ENCODE measurements at places on chromosomes 4 and X.

- DNase-seq = no peak
Observed at GRCh38 chr4:134024251-134024650, 177.3 kb downstream of the PABPC4L start.

GRCh38 chr4:41466249-41466648 lies 71.7 kb upstream of the LIMCH1 start:
- no peak for DNase-seq

- DNase-seq = no peak
Observed at GRCh38 chrX:33906971-33907370, 225.1 kb downstream of the FAM47A start.

GRCh38 chrX:1481636-1482529 lies 29.2 kb upstream of the ASMTL start:
- no peak for DNase-seq

DNA sequence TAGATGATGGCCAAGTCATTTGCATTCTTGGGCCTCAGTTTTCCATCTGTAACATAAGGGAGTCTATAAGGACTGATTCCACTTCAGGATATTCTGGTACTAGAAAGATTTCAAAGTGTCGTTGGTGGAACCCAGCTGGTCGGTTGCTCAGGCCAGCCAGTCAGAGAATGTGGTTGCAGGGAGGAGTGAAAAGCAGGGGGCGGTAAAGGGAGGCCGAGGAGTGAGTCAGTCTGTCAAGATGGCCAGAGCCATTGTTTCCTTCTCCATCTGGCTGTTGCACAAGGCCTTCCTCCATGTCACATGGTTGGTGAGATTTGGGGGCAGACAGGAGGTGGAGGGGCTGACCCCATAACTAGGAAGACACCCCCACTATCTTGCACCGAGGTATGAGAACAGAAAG lies 38.2 kb downstream of the STARD8 start:
- no peak for DNase-seq

DNA sequence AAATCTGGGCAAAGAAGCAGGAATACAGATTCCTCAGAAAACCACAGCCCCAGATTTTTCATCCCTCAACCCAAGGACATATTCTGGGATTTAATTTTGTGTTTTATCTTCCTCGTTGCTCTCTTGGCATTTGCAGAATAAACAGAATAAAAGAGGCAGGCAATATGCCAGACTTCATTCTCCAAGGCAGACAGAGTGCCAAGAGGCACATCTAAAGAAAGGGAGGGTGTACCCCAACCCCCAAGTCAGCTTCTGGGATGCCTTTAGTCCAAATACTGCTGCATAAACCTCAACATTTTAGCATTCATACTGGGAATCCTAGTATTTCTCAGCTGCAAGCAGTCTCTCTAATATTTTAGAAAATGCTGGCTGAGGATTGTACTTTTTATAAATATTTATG lies 629.2 kb downstream of the KLHL13 start:
- no peak for DNase-seq

GRCh38 chrX:147739196-147739595 lies 172.5 kb upstream of the FMR1 start:
- DNase-seq = no peak

- DNase-seq = no peak
Observed at GRCh38 chr4:41853973-41854372, 81.3 kb upstream of the TMEM33 start.

- DNase-seq = no peak
Observed at GRCh38 chr4:185672151-185672550, 136.8 kb upstream of the PDLIM3 start.

GRCh38 chrX:135168486-135168885 lies 2.7 kb downstream of the CT55 start:
- DNase-seq = no peak

DNA sequence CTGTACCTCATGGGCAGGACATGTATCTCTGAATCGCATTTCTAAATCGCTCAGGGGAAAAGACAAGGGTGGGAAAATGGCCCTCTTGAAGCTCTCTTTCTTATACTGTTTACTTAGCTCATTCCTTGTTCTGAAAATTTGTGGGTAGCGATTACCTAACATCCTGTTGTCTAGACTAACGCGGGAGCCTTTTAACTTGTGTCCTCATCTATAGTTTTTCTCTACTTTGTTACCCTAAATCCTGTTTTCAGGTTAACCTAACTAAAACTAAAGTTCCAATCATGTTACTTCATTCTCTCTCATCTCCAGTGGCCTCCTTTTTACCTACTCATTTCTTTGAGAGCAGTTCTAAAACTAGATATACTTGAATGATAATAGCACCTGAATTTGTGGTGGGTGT lies 45.0 kb downstream of the SNX25 start:
- no peak for DNase-seq

DNA sequence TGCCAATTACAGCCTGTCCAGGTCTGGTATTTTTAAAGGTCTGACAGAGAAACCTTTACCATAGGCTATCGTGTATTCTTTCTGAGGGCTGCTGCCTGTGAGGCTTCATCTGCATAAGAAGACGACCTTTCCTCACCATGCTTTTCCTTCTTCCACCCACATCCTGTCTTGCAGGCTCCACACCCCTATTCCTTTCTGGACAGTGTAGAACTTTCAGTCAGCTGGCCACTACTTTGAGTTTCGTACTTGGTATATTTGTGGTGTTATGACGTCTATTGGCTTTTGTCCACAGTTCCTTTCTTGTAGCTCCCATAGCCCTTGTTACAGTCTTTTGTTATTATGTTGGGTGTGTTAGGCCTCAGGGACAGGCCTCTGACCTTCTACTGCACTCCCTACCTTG lies 311.4 kb downstream of the RAPGEF2 start:
- DNase-seq = no peak

- no peak for DNase-seq
Observed at GRCh38 chr4:121479808-121480207, 99.0 kb upstream of the QRFPR start.

- DNase-seq = no peak
Observed at GRCh38 chr4:125123570-125124109, 191.1 kb upstream of the FAT4 start.

- no peak for DNase-seq
Observed at GRCh38 chr4:77777135-77777807, 41.9 kb downstream of the CNOT6L start.

- no peak for DNase-seq
Observed at GRCh38 chrX:103157496-103158316, 57.2 kb upstream of the BEX4 start.

GRCh38 chr4:127291316-127291715 lies 341.4 kb upstream of the INTU start:
- DNase-seq = no peak

DNA sequence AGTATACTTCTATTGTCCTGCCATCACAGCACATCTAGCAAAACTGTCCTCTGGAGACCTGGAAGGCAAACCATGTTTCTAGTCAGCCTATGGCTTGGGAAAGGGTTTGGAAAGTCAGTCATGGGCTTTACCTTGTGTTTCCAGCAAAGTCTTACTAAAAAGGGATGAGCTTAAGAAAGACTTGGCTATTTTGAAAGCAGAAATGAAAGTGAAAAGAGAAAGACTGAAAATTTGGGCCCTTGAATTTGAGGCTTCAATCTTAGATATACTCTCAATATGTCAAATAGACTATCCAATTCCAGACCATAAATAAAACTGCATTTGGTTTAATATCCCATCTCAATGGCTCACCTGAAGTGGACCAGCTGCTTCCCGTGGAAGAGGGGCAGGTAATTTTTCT lies 127.9 kb downstream of the ZNF330 start:
- no peak for DNase-seq

- DNase-seq = no peak
Observed at GRCh38 chr4:121148000-121148399, 16.1 kb downstream of the TNIP3 start.

- DNase-seq = no peak
Observed at GRCh38 chr4:89590128-89590527, 246.8 kb downstream of the SNCA start.

DNA sequence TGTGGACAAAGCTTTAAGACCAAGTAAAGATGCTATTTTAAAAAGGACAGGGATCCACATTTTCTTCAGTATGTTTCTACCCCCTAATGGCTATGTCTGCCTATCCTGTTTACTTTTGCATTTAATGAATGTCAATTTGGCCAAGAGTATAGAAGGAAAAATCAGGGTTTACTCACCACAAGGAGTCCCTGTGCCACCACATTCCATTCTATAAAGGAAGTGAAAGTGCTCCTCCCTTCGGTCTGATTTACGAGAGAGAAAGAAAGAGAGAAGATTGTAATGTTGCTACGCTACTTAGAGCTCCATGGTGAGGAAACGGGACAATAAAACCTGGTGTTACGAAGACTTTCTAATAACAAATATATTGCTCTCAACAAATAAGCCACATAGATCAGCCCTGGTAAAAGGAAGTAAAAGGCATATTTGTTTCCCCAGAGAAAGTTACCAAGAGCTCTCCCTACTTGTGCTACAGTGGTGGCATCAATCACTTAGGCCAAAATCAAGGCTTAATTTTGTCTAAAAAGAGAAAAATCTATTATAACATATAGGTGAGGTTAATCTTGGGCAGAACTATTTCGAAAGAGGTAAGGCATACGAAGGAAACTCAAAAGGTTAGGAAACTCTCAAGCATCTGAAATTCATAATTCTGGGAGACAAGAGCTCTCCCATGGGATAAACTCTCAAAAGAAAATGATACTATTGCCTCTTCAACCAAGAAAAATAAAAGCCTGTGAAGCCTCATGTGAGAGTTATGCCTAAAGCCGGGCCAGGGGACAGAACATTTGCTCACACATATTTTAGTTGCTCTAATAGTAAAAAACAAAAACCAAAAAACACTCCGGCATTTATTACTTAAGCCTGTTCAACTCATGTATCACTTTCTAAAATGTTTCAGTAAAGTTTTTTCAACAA lies 29.5 kb downstream of the TAPT1 start:
- DNase-seq = no peak

DNA sequence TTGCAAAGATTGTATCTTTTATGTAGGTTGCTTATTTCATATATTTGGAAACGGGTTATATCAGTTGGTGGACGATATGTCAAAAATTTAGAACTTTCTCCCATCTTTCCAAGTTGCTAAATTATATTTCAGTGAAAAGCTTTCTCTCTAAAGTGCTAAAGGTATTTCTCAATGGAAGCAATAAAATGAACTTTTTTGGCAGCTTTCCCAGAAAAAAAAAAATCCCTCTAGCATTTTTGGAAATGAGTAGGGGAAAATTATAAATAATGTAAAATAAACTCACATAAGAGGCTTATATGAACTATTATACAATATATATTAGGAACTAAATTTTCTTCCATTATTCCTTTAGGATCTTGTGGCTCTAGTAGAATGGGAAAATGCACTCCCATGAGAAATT lies 152.2 kb downstream of the GRID2 start:
- no peak for DNase-seq

DNA sequence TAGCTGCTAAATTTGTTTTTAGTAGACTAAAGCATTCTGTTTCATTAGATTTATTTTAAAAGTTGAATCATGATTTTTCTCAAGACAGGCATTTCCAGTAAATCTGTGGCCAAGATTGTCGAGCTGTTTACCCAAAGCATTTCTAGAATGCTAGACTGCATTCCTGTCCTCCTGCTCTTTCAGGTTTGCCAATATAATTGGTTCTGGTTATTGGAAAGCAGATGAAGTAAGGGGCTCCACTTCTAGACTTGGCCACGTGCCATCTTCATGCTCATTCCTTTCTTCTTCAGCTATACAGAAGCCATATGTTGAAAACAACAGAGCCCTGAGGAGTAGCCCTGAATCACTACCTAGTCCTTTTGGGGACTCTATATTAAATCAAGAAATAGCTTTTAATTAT lies 62.5 kb downstream of the PGRMC2 start:
- no peak for DNase-seq

DNA sequence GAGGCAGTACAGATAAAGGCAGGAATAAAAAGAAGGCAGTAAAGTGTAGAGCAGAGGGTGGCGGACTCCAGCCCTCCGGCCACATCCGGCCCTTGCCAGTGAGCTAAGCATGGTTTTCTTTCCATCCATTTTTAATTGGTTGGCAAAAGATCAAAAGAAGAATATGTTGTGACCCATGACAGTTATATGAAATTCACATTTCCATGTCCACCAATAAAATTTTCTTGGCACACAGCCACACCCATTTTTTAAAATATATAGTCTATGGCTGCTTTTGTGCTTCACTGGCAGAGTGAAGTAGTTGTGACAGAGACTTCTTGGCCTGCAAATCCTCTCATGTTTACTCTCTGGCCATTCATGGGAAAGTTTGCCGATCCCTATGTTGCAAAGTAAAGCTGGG lies 29.8 kb downstream of the SLC9A6 start:
- DNase-seq = no peak

DNA sequence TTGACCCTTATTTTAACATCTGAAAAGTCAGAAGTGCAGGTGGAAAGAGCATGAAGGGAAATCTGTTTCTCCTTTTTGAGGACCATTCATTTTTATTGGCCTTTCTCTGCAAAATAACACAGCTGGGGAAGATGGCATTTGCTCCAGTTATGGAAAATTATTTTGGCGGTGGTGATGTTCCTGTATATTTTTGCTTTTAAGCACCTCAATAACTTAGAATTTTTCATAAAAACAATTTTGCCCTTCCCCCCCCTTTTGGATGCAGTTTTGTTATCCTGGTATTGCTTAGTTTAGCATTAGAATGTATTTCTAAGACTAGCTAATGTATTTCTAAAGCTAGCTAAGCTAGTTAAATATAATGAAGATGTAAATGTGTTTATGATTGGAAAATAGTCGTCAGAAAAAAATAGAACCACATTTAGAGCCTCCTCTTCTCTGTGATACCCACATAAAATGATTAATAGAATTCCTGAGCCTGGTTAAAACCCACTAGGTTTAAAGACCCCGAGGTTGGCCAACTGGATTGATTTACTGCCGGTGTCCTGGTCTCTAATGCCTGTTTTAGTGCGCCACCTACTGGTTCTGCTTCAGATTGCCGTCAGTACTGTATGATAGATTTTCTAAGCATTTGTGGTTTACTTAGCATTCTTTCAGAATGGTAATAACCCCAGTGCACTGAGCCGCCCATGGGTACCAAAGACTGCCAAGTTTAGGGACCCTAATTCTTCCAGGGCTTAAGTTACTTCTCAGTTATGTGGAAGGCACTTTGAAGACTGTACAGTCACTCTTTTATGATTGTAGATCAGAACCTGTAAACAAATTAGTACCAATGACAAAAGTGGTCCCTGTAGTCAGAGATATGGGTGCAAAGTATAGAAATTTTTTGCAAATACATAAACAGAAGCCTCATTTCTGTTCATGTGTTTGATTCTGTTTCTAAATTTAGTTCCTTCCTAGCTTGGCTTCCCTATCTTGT lies 11.4 kb downstream of the KLF3 start:
- no peak for DNase-seq

- no peak for DNase-seq
Observed at GRCh38 chr4:171565130-171565788, 247.9 kb upstream of the GALNTL6 start.

GRCh38 chr4:11542952-11543351 lies 114.3 kb upstream of the HS3ST1 start:
- no peak for DNase-seq

Data from cortex of kidney (tissue), 1 donor.